ENCODE measurements at places on chromosomes 3 and 15.

DNA sequence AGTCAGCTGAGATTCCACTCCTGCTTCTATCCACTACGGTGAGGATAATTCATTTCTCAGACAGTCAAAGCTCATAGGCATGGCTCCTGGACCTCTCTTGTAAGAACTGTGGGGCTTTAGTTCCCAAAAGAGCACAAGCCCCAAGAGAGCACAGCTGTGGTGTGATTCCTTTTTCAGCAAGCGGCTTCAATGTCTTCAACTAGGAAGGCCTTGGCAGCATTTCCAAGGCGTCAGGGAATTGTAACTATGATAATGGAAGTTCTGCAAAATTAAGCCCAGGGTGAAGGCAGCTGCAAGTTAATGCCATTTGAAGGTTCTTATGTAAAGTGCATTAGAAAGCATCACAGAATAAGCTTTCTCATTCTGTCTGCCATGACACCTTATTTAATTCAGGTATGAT is 657.1 kb downstream of the GRM7 start:
- no peak overlapping the region for H3K4me3 ChIP-seq
- H3K27ac ChIP-seq: no peak overlapping the region
- H3K36me3 ChIP-seq: no peaks in the 10 kb centered on the region
- no peaks in the 10 kb centered on the region for H3K27me3 ChIP-seq

- H3K27ac ChIP-seq: peak overlapping the region; percentile 76
- peaks cover 11% of the 10 kb centered on the region for H3K36me3 ChIP-seq
- H3K4me3 ChIP-seq: no peak overlapping the region
- no peaks in the 10 kb centered on the region for H3K27me3 ChIP-seq
- DNase-seq: no peak
Measured at GRCh38 chr3:58116985-58117384, 93.8 kb downstream of the DNASE1L3 start.

GRCh38 chr3:9028134-9028533 is 64.9 kb upstream of the RAD18 start:
- DNase-seq: peak; percentile 61
- H3K27me3 ChIP-seq: no peaks in the 10 kb centered on the region
- H3K36me3 ChIP-seq: peaks cover 22% of the 10 kb centered on the region
- H3K27ac ChIP-seq: no peak overlapping the region
- peaks cover 6% of the 10 kb centered on the region for H3K4me1 ChIP-seq

GRCh38 chr3:184874709-184875644 is 63.0 kb downstream of the VPS8 start:
- H3K27me3 ChIP-seq: no peaks in the 10 kb centered on the region
- DNase-seq: peak; percentile 8
- H3K4me1 ChIP-seq: no peaks in the 10 kb centered on the region
- H3K4me3 ChIP-seq: no peak overlapping the region

GRCh38 chr3:117666325-117666724 is 956.7 kb downstream of the TUSC7 start:
- DNase-seq: no peak
- H3K4me3 ChIP-seq: no peak overlapping the region
- H3K36me3 ChIP-seq: no peaks in the 10 kb centered on the region
- H3K4me1 ChIP-seq: no peaks in the 10 kb centered on the region
- no peaks in the 10 kb centered on the region for H3K27me3 ChIP-seq
- no peak overlapping the region for H3K27ac ChIP-seq

- no peaks in the 10 kb centered on the region for H3K4me1 ChIP-seq
- H3K27ac ChIP-seq: no peak overlapping the region
- H3K27me3 ChIP-seq: peaks cover 4% of the 10 kb centered on the region
Measured at GRCh38 chr15:97902140-97902780, 58.2 kb upstream of the ARRDC4 start.

- H3K36me3 ChIP-seq: no peaks in the 10 kb centered on the region
- DNase-seq: no peak
- H3K4me3 ChIP-seq: no peak overlapping the region
Measured at GRCh38 chr3:190193210-190193609, 72.5 kb upstream of the P3H2 start.

DNA sequence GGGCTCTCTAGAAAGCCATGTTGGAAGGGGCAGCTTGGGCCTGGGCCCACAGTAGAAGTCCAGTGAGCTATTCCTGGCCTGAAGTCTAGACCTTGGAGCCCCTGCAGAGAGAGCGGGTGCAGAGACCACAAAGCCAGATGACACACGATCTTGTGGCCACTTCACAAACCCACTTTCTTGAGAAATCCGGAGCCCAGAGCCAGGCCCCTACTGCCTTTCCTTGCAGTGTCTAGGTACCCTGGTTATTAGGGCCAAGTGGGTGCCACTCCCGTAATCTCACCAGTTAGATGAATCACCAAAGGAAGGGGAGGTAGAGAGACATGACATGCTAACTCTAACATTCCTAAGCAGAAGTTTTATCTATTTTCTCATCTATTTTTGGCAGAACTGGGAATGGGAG is 72.5 kb upstream of the ADAMTSL3 start:
- no peaks in the 10 kb centered on the region for H3K4me1 ChIP-seq
- H3K36me3 ChIP-seq: no peaks in the 10 kb centered on the region
- DNase-seq: no peak

GRCh38 chr3:47954567-47954966 is 61.6 kb downstream of the MAP4 start:
- no peaks in the 10 kb centered on the region for H3K36me3 ChIP-seq
- no peak for DNase-seq

DNA sequence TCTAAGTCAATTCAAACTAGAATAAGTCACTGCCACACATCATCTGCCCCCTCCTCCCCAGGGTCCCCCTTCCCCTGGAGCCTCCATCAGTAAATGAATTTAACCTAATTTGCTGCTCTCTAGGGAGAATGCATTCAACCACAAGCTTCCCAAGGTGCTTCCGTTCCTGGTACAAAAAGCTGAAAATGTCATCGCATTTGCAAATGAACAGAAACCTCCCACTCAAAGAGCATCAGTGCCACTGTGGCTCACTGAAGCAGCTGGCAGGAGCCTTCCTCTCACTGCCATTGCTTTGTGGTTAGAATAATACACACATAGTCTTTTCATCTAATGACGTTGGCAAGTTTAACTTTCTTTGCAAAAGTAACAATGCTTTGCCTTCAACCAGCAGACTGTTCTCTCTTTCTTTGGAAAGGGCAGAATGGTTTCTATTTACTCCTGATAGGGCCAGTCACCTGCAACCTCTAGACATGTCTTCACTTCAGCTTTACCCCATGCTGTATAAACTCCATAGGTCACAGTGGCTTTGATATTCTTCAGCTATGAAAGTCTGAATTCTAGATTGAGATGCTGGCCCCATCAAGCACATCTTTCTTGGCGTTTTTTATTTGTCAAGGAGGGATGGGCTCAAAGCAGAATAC is 238.1 kb downstream of the CPNE4 start:
- no peaks in the 10 kb centered on the region for H3K27me3 ChIP-seq
- no peaks in the 10 kb centered on the region for H3K4me1 ChIP-seq
- no peaks in the 10 kb centered on the region for H3K36me3 ChIP-seq
- no peak overlapping the region for H3K27ac ChIP-seq

DNA sequence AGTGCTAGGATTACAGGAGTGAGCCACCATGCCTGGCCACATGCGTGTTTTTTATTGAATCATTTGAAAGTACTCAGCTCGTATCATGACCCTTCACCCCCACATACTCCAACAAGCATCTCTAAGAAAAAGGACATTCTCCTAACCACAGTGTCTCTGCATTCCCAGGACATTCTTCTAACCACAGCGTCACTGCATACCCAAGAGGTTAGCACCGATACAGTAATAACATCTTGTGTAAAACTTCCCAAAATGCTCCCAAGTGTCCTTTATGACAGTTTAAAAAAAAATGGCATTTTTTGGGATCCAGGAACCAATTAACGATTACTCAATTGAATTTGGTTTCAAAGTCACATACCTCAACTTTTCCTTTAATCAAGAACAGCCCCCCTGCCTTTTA is 39.6 kb downstream of the FLNB start:
- H3K27me3 ChIP-seq: no peaks in the 10 kb centered on the region
- no peak overlapping the region for H3K4me3 ChIP-seq
- no peak for DNase-seq

GRCh38 chr15:31551323-31551722 is 224.7 kb downstream of the KLF13 start:
- H3K27ac ChIP-seq: no peak overlapping the region
- no peak overlapping the region for H3K4me3 ChIP-seq
- no peaks in the 10 kb centered on the region for H3K4me1 ChIP-seq
- H3K36me3 ChIP-seq: no peaks in the 10 kb centered on the region

DNA sequence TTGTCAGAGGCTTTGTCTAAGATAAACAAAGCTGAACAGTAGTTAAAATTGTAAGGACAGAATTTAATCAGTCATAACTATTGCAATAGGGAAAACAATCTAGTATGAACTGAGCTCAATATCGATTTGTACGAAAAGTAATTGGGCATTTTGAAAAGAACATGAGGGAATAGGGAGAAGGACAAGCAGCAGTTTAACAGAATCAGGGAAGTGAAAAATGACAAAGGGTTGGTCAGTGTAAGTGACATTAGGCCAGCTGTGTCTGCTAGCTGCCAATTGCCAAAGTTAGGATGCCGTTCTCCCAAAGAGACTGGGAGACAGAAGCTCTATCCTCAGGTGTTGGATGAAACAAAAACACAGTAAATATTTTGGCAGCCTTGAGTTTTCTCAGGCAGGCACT is 3.3 kb upstream of the DNAJA4 start:
- H3K36me3 ChIP-seq: no peaks in the 10 kb centered on the region
- H3K27ac ChIP-seq: no peak overlapping the region
- no peaks in the 10 kb centered on the region for H3K27me3 ChIP-seq

DNA sequence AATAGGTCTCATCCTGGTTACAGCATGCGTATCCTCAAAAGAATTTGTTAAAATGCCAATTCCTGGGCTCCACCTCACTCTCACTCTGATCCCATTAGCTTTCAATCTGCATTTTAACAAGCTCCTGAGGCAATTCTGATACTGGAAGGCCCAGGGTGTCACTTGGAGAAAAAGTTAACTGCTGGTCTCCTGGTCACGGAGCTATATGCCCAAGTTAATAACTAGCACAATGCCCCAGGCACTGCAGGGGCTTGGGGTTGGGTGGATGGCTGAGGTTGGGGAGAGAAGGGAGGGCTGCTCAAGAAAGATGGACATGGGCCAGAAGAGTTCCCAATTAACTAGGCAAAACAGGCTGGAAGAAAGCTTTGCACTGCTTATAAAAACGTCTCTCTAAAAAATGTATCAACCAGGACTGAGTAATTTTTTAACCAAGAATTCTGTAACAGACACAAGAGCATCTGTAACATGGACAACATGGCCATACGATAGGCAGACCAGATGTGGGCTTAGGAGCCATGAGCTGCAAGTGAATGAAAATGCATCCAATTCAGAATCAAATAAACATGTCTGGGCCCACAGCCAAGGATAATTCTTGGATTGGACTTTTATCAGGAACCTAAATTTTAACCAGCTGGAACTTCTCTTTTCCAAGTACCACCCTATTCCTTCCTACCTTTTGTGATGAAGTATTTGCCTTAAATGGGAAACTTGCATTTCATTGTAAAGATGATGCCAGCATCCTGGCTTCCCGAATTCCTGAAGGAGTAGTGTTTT is 4.2 kb downstream of the IL17RD start:
- no peak overlapping the region for H3K27ac ChIP-seq
- H3K27me3 ChIP-seq: no peaks in the 10 kb centered on the region
- H3K36me3 ChIP-seq: no peaks in the 10 kb centered on the region
- H3K4me3 ChIP-seq: no peak overlapping the region
- no peak for DNase-seq
- peaks cover 6% of the 10 kb centered on the region for H3K4me1 ChIP-seq

- peak overlapping the region; percentile 80 for H3K27ac ChIP-seq
- no peaks in the 10 kb centered on the region for H3K27me3 ChIP-seq
- H3K4me3 ChIP-seq: no peak overlapping the region
- H3K36me3 ChIP-seq: no peaks in the 10 kb centered on the region
Measured at GRCh38 chr3:66442254-66443117, 58.3 kb downstream of the LRIG1 start.

DNA sequence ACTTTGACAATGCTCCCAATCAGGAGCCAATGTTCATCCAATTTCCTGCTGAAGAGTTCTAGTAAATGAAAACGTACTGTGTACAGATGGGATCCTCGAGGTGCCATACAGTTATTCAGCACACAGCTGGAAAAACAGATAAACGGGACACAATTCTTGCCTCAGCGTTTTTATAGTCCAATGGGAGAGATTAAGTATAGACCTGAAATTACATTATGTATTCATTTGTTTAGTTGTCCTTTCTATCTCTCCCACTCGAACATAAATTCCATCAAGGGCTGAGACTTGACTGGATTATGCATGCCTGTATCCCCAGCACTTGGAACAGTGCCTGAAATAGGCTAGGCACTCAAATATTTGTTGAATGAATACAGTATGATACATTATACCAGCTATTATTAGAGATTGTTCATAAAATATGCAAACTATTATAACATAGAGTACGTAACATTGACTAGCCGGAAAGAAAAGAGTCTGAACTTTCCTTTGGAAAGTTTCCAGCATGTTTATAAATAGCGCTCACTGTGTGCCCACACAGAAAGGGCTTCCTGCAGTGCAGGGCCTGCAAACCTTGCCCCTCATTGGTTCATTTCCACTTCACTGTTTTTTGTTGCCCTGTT is 27.4 kb upstream of the SNTN start:
- no peak overlapping the region for H3K4me3 ChIP-seq
- H3K4me1 ChIP-seq: no peaks in the 10 kb centered on the region
- no peak overlapping the region for H3K27ac ChIP-seq
- H3K36me3 ChIP-seq: no peaks in the 10 kb centered on the region
- H3K27me3 ChIP-seq: no peaks in the 10 kb centered on the region

- no peaks in the 10 kb centered on the region for H3K4me1 ChIP-seq
- H3K36me3 ChIP-seq: no peaks in the 10 kb centered on the region
- no peak for DNase-seq
Measured at GRCh38 chr3:57026944-57027343, 33.5 kb upstream of the SPATA12 start.

DNA sequence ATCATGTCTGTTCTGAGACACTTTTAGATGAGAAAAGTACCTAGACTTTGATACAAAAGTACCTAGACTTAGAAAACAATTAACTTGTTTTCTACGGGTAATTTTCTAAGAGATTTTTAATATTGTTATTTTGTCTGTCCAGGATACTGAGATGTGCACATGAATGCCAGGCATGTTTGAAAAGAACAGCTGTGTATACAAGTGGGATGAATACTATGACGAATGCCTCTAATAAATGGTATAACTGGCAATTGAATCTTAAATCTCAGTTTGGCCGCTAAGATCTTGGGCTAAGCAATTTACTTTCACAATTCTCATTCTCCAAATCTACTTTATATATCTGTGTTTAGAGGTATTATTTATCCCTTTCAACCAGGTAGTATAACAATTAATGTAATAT is 207.4 kb downstream of the CBLB start:
- H3K36me3 ChIP-seq: no peaks in the 10 kb centered on the region
- H3K4me1 ChIP-seq: no peaks in the 10 kb centered on the region
- H3K4me3 ChIP-seq: no peak overlapping the region
